ENCODE measurements at places on chromosomes 3 and 15.

GRCh38 chr15:70690491-70691276 is 72.7 kb downstream of the UACA start:
- DNase-seq: no peak

DNA sequence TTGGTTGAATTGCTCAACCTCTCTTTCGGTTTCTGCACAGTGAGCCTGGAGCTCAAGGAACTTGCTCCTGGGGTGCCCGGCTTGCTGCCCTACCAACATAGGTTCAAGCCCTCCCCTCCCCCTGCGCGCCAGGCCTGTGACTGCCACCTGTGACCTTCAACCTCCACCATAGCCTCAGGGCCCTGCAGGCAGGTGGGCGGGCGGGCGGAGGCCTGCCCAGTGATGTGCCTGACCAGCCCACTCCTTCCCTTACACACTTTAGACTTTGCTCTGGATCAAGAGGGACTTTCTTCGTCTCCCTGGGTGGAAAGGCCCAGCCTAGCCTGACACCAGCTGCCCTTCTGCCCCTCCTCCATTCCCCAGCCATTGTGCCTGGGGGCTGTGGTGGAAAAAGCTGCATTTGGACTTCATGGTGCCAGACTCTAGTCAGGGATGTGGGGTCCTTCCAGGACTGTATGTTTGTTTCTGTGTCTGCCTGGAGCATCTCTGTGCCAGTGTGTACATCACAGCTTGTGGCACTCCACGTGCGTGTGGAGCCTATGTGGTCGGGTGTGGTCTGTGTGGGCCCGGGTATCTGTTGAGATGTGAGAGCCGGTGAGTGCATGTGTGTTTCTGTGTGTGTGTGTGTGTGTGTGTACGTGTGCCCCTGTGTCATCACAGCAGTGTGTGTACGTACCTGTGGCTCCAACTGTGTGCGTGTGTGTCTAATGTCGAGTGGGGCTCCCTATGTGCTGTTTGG is 9.5 kb downstream of the PRKCD start:
- no peak for DNase-seq

DNA sequence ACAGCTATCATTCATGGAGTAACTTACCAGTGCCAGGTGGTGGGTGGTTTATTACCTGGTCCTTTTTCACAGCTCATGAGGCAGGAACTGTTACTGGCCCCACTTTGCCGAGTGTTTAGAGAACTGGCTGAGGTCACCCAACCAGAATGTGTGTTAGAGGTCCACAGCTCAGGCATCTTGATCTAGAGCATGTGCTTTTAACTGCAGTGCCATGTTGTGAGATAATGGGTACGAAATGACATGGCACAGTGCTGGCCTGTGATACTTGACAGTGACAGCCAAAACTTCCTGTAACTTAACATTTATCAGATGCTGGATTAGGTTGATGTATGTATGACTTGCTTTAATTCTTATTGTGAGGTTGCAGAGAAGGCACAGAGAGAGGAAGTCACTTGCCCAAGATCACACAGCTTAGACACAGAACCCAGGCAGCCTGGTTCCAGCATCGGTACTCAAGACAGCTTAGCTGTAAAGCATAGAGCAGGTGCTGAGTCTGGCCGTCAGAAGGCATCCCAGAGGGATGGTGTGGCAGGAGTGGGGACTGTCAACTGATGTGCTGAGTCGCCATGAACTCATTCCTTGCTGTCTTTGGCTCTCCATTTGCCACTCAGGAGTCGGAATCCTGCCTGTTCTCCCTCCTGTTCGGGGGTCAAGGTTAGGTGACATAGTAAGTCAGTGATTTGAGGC is 9.6 kb downstream of the MCM2 start:
- no peak for DNase-seq

DNA sequence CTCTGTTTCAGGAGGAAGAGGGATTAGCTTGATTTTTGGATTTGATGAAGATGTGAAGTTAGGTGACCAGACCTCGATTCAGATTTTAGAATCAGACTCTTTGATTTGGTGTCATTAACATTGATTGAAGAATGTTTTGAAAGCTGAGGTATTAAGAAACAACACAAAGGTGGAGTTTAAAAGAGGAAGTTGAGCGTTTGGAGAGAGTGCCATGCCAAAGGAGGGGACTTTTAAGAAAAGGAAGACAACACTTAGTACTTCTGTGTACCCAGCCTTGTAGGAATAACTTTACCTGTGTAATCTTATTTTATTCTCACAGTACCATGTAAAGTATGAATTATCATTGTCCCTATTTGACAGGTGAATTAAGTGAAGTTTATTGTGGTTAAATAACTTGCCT is 34.4 kb downstream of the PPARG start:
- no peak for DNase-seq

GRCh38 chr15:77944002-77944867 is 133.3 kb downstream of the TBC1D2B start:
- DNase-seq: no peak

DNA sequence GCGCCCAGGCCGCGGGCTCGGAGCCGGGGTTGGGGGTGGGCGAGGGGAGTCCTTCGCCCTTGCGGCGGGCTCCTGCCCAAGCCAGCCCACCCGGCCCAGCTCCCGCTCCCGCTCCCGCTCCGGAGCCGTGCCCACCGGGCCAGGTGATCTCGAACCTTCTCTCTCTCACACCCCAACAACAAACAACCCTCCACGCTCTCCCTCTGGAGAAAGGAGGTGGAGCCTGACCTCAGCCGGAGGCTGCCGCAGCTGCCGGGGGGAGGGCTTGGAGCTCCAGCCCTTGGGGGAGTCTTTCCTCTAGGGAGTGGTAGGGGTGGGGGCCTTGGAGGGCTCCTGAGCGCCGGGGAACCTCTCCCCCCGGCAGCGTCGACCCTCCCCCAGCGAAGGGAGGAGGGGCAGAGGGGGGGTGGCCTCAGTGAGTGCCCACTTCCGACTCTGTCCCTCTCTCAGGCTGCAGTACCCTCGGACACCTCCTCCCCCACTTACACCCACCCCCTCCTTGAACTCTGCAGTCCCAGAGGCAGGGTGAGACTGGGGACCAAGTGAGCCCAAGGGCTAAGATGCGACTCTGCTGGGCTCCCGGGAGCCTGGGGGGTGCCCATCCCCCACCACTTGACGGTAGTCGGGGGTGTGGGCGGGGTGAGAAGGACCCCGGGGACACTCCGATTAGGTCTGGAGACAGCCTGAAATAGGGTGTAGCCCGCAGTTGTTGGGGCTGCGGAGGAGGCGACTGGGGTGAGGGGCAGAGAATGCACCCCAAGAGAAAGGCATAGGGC is 4.4 kb upstream of the BAHD1 start:
- DNase-seq: no peak

- DNase-seq: no peak
Measured at GRCh38 chr15:41133454-41133853, 17.4 kb upstream of the INO80 start.

GRCh38 chr3:183013074-183013473 is 32.7 kb upstream of the DCUN1D1 start:
- no peak for DNase-seq

DNA sequence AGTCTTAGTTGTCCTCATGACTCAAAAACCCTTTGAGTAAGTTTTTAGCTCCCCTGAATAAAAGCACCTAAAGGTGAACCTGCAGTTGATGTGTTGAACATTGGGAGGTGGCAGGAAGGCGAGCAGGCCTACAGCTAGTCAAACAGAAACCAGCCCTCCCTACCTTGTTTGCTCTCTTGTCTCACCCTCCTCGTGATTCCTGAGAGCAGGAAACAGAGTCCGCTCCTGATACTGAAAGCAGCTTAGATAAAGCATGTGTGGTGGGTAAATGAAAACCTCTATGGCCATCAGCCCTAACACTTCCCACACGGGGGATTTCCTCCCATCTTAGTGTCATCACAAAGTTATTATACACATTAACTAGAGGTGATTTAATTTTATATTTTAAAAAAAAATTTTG is 21.8 kb upstream of the CLDN18 start:
- DNase-seq: no peak

- no peak for DNase-seq
Measured at GRCh38 chr3:143824735-143825385, 23.4 kb downstream of the SLC9A9 start.

GRCh38 chr3:24365168-24365567 is 129.5 kb downstream of the THRB start:
- DNase-seq: no peak
